ENCODE measurements at places on chromosomes 11 and 22.

- DNase-seq: no peak
Measured at GRCh38 chr11:128379587-128380580, 207.5 kb downstream of the ETS1 start.

DNA sequence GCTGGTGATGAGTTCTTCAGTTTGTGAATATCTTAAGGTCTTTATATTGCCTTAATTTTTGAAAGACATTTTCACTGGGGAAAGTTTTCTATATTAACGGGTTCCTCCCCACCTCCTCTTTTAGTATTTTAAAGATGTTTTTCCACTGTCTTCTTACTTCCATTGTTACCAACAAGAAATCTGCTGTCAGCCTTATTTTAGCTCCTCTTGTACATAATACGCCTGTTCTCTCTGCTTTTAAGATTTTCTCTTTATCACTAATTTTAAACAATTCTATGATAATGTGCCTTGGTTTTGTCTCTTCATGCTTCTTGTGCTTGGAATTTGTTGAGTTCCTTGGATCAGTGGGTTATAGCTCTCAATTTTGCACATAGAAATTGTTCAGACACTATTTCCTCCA is 280.4 kb downstream of the DCDC1 start:
- DNase-seq: no peak

GRCh38 chr11:125918140-125918840 is 14.0 kb downstream of the DDX25 start:
- DNase-seq: peak; percentile 24

- peak; percentile 49 for DNase-seq
Measured at GRCh38 chr11:36412781-36413383, 97.2 kb downstream of the TRAF6 start.

Measured in NCI-H2171 treated with DMSO at 0.1 percent for 48 hours (cell line).